ENCODE measurements at places on chromosomes 16 and 17. TPM values are rescaled to one million over a fixed set of nuclear protein-coding genes. Genes with fewer than 3 reads are reported as not detected.
A peak's percentile ranks its signal among the peaks of the same experiment; 100 is the strongest.

Gene CD300LF
- total RNA-seq: not detected

Gene LDHD
- 7.1 TPM for total RNA-seq

Gene TRPV3
- total RNA-seq: 0.14 TPM

Gene PRSS21
- total RNA-seq: not detected

Gene PROCA1
- not detected for total RNA-seq

Gene PHLPP2
- 11.4 TPM for total RNA-seq

DNA sequence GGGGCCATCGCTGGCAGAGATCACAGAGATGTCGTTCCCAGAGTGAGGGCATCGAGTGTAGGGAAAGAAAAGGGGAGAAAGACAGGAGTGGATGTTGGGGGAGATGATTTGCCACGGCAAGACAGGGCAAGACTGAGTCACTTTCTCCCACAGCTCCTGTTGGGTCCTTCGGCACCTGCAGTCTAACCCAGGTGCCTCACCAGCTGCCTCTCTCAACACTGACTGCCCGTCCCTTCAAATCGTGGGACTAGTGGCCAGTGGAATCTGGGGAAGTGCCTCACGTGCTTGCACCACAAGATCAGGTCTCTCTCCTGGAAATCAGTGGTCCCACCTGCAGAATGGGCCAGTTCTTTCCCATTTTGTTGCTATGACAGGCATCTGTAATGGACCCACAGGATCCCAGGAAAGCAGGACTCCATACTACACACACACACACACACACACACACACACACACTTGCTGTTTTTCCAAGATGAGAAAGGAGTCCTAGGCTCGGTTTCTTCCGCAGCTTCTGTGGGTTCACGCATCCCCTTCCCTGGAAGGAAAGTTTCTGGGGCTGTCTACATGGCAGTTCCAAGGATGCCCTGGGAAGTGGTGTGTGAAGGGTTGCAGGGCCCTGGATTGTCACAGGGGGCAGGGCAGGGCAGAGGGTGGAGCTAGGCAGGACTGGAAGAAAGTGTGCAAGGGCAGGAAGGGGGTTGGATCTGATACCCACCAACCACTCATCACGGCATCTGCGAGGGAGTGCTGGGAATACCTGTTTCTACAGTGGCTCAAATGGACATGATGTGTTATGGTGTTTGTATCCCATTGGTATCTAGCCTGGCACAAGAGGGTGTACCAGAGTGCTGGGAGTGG, 10.2 kb upstream of the CBX8 start:
- no peak overlapping the region for H3K4me3 ChIP-seq
- DNase-seq: no peak
- peaks cover 26% of the 10 kb centered on the region for H3K4me1 ChIP-seq

GRCh38 chr17:14360856-14361255, 60.0 kb downstream of the HS3ST3B1 start:
- H3K36me3 ChIP-seq: no peaks in the 10 kb centered on the region
- no peaks in the 10 kb centered on the region for H3K27me3 ChIP-seq
- no peaks in the 10 kb centered on the region for H3K4me1 ChIP-seq

DNA sequence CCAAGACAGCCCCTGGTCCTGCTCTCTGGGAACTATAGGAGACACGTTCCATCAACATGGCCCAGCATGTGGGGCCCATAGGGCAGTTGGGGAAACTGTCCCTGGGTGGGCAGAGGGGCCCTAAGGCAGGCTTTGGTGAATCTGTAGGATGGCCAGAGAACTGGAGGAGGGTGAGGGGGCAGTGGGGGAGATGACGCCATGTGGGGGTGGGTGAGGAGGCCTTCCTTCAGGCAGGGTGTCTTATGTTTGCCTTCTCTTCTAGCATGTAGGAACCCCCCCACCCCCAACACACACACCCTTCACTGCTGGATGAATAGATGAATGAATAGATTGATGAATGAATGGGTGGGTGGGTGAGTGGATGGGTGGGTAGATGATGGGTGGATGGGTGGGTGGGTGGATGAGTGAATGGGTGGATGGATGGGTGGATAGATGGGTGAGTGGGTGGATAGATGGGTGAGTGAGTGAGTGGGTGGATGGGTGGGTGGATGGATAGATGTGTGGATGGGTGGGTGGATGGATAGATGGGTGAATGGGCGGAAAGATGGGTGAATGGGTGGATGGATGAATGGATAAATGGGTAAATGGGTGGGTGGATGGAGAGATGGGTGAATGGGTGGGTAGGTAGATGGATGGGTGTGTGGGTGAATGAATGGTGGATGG, 2.5 kb upstream of the CBFA2T3 start:
- H3K4me3 ChIP-seq: no peak overlapping the region
- no peak for DNase-seq
- H3K36me3 ChIP-seq: no peaks in the 10 kb centered on the region
- H3K27me3 ChIP-seq: peaks cover 36% of the 10 kb centered on the region

- peaks cover 11% of the 10 kb centered on the region for H3K4me1 ChIP-seq
- no peaks in the 10 kb centered on the region for H3K36me3 ChIP-seq
- H3K4me3 ChIP-seq: no peak overlapping the region
- H3K27ac ChIP-seq: no peak overlapping the region
Measured at GRCh38 chr17:32862940-32863339, 14.0 kb downstream of the MYO1D start.

- H3K36me3 ChIP-seq: peaks cover 11% of the 10 kb centered on the region
- peaks cover 21% of the 10 kb centered on the region for H3K4me1 ChIP-seq
- H3K27ac ChIP-seq: no peak within 1 kb of the TSS
- no peak within 1 kb of the TSS for H3K4me3 ChIP-seq
- DNase-seq: no peak
Measured at GRCh38 chr17:44847586-44847985, at the start of gene HIGD1B. Gene HIGD1B, plus strand, starts transcription at chr17:44847883. Its CDS starts 270 bp downstream, at chr17:44848153.

DNA sequence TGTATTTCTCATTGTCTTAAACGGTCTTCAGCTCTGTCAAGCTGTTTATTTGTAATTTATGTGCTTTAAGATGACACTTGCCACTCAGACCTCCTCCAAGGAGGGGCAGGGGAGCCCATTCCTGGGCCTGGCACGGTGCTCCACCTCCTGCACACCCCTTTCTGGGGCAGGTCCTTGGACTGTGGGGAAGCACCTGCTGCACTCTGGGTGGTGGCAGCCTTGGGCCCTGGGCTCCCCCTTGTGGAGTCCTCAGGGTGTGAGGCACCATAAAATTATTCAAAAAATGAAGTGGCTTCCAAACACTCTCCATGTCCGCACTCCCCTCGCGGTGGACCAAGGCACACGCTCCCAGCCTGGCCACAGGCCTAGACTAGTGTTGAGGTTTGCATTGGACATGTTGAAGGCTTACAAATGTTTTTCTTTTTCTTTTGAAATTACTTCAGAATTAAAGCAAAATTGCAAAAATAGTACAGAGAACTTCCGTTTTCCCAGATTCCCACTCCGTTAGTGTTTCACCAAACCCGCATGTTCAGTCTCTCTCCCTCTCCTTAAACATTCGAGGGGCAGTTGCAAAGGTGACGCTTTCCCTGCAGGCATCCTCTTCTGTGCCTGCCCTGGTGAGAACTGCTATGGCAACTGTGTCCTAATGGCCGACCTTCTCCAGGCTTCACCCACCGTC, 32.4 kb downstream of the FOXK2 start:
- peaks cover 68% of the 10 kb centered on the region for H3K4me1 ChIP-seq
- no peaks in the 10 kb centered on the region for H3K27me3 ChIP-seq
- H3K36me3 ChIP-seq: no peaks in the 10 kb centered on the region
- peak overlapping the region; percentile 88 for H3K27ac ChIP-seq

DNA sequence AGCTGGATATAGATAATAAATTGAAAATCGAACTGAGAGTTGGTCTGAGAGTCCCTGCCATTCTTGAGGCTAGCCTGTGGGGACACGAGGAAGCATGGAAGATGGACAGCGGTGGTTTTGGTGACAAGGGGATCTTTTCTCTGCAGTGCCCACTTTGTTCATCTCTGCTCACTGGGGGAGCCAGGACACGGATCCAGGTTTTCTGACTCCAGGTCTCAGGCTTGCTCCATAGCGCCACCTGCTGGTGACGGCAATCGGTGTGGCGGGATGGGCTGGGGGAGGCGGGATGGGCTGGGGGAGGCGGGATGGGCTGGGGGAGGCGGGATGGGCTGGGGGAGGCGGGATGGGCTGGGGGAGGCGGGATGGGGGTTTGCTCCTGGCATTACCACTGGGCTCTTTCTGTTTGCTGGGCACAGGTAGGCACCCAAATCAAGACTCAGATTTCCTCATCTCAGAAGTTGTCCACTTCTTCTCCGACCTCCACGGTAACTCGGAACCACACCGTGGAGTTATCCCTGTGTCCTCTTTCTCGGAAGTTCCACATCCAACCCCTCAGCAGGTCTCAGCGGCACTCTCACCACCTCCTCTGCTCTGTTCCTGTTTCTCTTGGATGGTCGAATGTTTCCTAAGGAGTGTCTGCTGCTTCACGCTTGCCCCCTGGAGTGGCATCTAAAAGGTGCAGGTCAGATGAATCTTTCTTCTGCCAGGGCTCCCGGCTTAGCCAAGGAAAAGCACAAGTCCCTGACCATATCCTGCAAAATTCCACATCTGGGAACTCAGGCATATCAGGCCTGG, 142.4 kb downstream of the CYLD start:
- H3K27ac ChIP-seq: no peak overlapping the region
- DNase-seq: no peak
- H3K4me1 ChIP-seq: no peaks in the 10 kb centered on the region
- no peak overlapping the region for H3K4me3 ChIP-seq
- H3K27me3 ChIP-seq: no peaks in the 10 kb centered on the region
- H3K36me3 ChIP-seq: no peaks in the 10 kb centered on the region

DNA sequence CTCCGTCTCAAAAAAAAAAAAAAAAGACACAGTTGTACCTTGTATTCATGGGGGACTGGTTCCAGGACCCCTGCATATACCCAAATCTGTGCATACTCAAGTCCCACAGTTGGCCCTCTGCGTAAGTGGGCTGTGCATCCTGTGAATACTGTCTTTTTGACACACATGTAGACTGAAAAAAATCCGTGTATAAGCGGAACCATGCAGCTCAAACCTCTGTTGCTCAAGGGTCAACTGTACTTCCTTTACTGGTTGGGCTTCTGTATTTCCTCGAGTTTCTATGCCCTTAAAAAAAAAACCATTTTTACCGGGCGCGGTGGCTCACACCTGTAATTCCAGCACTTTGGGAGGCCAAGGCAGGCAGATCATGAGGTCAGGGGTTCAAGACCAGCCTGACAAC, 52.3 kb downstream of the GRB2 start:
- no peak overlapping the region for H3K27ac ChIP-seq
- DNase-seq: no peak
- H3K4me3 ChIP-seq: no peak overlapping the region

DNA sequence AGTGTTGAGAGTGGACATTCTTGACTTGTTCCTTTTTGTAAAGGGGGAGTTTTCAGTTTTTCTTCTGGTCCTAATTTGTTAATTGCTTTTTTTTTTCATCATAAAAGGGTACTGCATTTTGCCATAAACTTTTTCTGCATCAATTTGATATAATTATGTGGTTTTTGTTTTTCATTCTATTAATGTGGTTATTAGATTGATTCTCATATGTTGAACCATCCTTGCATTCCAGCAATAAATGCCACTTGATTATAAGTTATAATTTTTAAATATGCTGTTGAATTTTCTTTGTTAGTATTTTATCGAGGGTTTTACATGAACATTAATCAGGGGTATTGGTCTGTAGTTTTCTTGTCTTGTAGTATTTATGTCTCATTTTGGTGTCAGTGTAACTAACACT, 87.2 kb upstream of the SMIM36 start:
- no peaks in the 10 kb centered on the region for H3K27me3 ChIP-seq
- peaks cover 8% of the 10 kb centered on the region for H3K4me1 ChIP-seq
- no peak overlapping the region for H3K4me3 ChIP-seq
- no peak for DNase-seq
- no peaks in the 10 kb centered on the region for H3K36me3 ChIP-seq

DNA sequence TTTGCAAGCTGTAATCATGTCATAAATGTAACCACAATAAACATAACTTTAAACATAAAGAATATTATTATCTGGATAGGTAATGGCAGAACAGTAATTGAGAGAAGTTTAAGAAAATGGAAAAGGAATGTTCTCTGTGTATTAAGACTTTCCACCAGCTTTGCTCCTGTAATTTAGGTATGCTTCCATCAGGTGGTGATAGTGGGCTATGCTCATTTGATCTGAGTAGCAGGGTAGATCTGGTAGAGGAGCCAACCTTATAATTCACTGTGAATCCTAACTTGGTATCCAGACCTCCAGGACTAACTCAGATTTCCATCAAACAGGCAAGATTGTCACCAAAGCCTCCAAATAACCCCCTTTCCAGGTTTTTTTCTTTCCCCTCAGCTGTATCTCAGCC, 137.9 kb upstream of the ZKSCAN2 start:
- no peaks in the 10 kb centered on the region for H3K4me1 ChIP-seq
- no peak for DNase-seq
- no peak overlapping the region for H3K27ac ChIP-seq

GRCh38 chr16:19127205-19127604, 13.4 kb downstream of the ITPRIPL2 start:
- no peaks in the 10 kb centered on the region for H3K36me3 ChIP-seq
- no peaks in the 10 kb centered on the region for H3K27me3 ChIP-seq

GRCh38 chr16:55815320-55815719, 17.6 kb downstream of the CES1 start:
- H3K27me3 ChIP-seq: no peaks in the 10 kb centered on the region
- DNase-seq: no peak
- no peak overlapping the region for H3K27ac ChIP-seq
- H3K36me3 ChIP-seq: no peaks in the 10 kb centered on the region

GRCh38 chr17:32684087-32684958, 192.6 kb downstream of the MYO1D start:
- no peaks in the 10 kb centered on the region for H3K27me3 ChIP-seq
- H3K4me3 ChIP-seq: no peak overlapping the region
- no peak overlapping the region for H3K27ac ChIP-seq

DNA sequence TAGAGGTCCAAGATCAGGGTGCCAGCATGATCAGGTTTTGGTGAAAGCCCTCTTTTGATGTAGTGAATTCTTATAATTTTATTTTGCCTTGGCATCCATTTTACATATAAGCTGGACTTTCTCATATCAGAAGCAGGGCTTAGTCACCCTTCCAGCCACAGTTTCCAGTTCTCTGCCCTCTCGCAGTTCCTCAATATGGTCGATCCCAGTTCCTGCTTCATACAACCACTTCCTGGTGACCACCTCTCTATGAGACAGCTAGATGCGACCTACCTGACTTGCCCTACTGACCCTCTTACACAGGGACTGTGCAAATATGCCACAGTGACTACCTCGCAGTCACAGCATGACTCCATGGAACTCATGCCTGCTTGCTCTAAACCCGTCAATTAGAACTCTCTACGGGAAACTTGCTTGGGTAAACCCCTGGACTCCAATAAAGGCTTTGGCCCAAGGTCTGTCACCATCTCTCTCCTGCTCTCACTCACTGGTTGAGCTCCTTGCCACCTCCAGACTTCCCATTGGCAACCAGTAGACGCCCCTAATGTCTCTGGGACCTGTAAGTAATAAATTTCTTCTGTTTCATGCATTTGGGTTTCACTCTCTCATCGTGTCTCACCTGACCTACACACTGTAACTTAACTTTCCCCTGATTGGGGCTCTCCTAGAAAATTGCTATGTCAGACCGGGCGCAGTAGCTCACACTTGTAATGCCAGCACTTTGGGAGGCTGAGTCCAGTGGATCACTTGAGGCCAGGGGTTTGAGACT, 21.4 kb downstream of the CD300LG start:
- H3K36me3 ChIP-seq: no peaks in the 10 kb centered on the region
- no peak overlapping the region for H3K4me3 ChIP-seq
- H3K27ac ChIP-seq: no peak overlapping the region
- H3K27me3 ChIP-seq: no peaks in the 10 kb centered on the region
- no peaks in the 10 kb centered on the region for H3K4me1 ChIP-seq
